ENCODE measurements at places on chromosomes 1 and 21.
A peak's percentile ranks its signal among the peaks of the same experiment; 100 is the strongest.

DNA sequence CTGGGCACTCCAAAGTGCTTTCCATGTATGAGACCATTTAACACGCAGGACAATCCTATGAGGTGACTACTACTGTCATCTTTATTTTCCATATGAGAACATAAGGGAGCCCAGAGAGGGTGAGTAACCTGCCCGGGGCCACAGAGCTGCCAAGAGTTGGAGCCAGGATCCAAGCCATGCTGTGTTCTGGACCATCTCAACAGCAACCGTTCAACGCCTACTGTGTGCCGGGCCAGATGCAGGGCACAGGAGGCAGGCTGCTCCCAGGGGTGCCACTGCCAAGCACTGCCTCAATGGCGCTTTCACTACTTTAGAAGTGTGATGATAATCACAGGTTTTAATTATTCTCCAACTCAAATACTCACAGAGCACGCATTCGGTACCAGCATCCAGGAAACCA, 3.8 kb downstream of the ALDH4A1 start:
- DNase-seq, result no peak

- DNase-seq, result no peak
Observed at GRCh38 chr1:36520771-36521420, 38.2 kb upstream of the CSF3R start.

DNA sequence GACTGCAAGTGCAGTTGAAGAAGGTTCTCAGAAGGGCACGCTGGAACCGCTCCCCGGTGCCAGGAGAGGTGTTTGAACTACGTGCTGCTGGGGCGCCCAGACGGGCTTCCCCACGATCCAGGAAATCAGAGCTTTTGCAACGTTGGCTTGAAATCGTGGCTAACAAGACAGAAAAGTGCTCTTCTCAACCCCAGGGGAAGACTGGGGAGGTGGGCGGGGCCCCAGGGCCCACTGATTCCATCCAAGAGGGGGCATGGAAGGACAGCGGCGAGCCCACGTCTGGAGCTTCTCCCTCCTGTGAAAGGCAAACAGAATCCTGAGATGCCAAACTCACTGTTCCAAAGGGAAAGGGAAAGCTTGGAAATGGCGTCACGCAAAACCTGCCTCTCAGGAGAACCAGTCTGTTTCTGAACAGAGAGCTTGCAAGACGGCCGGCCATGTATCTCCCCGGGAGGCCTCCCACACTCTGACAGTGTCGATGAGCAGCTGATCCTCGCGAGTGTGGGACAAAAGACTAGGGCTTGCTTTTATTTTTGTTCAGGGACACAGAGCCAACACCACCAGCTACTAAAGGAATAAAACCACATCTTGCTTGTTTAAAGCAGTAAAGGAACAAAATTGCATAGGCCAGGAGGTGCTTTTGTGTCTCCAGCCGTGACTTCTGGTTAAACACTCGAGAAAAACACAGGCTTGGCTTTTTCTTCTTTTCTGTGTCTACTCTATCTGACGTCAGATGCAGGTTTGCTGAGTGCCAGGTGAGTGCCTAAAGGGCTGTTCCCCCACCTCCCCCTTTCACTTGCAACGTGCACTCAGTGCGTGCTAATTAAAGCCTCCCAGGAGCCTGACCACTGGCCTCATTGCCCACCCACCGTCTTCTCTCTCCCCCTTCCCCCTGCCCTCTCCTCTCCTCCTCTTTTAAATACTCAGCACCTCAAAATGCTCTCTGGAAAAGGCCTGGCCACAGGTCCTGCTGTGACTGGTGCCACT, 41.5 kb downstream of the LRRC3 start:
- DNase-seq, result no peak

DNA sequence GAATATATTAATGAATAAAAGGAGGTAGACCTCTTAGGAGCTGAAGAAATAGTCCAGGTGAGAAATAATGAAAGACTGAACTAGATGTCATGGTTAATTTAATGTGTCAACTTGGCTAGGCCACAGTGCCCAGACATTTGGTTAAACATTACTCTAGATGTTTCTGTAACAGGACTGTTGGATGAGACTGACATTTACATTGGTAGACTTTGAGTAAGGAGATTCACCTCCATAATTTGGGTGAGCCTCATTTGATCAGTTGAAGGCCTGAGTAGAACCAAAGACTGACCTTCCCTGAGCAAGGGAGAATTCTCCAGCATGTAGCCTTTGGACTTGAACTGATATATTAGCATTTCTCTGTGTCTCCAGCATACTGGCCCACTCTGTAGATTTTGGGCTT, 49.2 kb upstream of the TACSTD2 start:
- no peak for DNase-seq

GRCh38 chr1:56525489-56526041, 53.8 kb downstream of the PLPP3 start:
- peak; percentile 2 for DNase-seq

GRCh38 chr21:35651196-35651595, 409.1 kb downstream of the SETD4 start:
- DNase-seq, result no peak

DNA sequence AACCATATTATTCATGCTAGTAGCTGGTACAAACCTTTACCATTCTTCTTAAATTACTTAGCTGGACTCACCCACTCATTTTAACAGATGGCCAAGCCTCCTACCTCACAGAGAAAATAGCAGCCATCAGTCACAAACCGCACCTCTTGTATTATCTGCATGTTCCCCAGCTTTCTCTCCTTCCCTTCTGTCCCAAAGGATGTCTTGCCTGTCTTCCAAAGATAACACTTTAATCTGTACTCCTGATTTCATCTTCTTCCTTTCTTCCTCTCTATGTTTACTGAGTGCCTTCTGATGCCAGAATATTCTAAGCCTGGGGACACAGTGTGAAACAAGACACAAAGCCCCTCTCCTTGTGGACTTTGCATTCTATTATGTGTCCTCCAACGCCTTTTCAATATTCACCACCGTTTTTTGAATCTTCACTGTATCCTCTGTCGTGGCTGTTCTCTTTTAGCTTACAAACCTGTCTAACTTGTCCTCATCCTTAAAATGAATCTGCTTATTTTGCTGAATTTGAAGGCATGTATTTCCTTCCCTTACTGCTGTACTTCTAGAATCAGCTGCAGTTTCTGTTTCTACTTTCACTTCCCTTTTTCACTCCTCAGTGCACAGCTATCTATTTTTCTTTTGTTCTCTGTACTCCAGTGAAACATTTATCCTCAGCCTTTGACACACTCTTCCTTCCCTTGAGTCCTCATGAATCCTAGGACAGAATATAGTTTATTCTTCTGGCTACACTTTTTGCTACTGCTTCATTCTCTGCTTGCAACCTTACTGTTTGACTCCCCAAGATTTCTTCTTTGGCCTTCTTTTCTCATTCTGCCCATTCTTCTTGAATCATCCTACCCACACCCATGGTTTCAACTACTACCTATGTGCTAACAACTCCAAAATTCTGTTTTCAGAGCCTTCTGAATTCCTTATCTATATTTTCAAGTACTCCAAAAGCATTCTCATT, 216.9 kb upstream of the SAMSN1 start:
- peak; percentile 14 for DNase-seq

DNA sequence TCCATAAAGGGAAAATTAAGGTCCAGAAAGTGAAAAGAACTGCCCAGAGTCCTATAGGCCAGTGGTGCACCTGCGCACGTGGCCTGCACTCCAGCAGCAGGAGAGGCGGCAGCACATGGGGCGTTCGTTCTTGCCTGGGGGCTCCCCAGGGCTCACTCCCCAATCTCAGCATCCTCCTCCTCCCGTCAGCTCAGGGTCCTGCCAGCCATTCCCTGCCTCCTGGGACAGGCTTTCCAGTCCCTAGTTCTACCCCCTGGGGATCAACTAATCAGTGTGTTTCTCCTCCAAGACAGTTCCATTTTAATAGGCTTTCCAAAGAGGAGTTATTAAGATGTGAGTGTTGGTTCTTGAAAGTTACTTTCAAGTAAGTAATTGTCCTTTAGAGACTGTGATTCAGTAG, 1.2 kb upstream of the A3GALT2 start:
- DNase-seq, result no peak
